ENCODE measurements at places on chromosomes 4 and X.

DNA sequence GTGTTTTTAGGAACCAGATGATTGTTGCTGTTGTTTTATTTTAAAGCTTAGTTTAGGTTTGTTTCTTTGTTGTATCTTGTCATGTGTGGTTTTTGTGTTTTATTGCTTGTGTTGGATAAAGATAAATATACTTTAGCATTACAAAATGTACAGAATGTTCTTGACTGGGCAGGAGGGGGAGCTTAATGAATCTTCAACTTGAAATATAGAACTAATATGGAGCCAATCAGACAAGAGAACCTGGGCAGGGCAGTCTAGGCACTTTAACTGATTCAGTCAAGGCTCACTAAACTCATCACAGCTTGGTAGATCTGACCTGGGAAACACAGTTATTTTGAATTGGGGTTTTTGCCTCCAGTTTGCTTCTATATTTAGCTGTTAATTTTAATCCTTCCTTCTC lies 304.2 kb downstream of the ARHGAP24 start:
- DNase-seq, result no peak

- no peak for DNase-seq
Observed at GRCh38 chr4:142405695-142406498, 440.2 kb downstream of the INPP4B start.

DNA sequence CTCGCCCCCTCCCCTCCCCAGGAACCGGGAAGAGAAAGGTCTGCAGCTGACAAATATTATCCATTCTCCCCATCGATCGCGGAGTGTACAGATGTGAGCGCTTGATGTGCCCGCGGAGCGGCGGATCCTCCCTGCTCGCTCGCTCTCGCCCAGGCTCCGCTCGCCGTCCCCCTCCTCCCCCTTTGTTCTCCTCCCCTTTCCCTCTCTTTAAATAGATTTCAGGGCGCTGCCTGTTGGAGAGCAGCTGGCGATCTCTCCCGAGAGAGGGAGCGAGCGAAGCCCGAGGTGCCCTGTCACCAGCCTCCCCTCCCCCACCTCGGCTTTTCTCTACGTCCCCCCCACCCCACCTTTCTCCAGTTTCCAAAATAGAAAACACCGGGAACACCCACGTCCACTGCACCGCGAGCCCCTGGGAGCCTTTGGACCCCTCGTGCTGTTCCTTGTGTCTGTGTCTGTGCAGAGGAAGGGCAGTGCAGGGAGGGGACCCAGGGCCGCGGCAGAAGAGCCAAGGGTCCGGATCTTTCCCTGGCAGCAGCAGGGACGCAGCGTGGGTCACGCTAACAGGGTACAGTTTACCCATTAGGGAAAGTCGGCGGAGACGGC lies 56.6 kb upstream of the BCOR start:
- no peak for DNase-seq

DNA sequence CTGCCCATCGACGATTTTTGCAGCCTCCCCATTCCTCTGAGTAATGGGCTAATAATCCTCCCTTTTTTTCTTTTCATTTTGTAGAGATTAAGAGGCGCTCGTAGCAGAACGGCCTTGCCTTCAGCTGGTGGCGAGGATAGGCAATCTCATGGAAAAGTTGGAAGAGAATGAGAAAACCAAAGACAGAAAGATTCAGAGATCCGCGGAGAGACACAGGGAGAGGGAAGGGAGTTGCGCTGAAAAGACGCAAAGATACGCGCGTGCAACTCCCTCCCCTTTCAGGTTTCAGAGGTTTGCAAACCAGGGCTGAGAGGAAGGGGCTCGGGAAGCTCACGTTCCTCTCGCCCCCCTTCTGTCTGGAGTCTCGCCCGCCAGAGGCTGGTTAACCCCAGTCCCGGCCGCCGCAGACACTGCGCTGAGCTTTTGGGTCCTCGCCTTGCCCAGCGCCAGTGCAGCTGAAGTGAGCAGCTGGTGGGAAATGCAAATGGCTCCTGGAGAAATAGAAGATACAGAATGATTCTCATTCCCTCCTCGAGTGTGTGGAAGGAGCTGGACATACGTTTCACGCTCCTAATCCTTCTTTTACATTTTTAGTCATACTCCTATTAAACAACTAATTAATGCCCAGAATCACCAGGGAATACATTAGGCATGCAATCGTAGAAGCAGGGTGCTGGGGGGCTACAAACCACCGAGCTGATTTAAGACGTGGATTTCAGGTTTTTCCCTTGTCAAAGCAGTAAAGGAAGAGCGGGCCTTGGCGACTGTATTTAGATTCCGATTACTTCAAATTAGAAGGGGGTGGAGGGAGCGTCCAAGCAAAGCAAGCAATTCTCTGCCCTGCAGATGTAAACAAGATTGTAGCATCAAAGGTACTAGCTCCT lies 16.6 kb upstream of the PITX2 start:
- no peak for DNase-seq

DNA sequence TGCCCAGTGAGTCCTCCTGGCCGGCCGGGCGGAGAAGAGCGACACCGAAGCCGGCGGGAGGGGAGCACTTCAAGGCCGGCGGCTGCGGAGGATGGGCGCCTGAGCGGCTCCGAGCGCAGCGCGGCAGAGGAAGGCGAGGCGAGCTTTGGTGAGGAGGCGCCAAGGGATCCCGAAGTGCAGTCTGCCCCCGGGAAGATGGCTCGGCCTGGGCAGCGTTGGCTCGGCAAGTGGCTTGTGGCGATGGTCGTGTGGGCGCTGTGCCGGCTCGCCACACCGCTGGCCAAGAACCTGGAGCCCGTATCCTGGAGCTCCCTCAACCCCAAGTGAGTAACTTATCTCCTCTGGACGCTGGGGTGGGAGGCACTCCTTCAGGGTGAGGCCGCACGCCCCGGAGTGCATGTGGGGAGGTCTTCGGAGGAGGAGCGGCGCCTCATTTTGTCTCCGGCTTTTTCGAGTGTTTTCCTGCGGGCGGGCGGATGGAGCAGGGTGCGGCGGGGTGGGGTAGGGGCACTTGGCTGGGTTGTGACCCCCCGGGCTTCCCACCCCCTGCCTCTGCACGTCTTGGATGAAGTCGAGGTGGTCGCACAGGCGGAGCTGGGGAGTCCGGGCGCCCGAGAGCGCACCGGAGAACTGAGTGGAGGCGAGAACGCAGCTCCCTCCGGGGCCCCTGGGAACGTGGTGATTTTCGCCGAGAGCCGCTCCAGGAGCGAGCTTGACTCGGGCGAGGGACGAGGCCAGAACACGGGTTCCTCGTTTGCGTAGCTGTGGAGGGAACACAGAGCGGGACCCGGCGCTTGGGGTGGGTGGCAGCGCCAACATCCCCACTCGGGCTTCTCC lies 979 bp downstream of the EFNB1 start:
- no peak for DNase-seq

GRCh38 chr4:32876546-32876945 lies 2156.4 kb downstream of the PCDH7 start:
- no peak for DNase-seq

DNA sequence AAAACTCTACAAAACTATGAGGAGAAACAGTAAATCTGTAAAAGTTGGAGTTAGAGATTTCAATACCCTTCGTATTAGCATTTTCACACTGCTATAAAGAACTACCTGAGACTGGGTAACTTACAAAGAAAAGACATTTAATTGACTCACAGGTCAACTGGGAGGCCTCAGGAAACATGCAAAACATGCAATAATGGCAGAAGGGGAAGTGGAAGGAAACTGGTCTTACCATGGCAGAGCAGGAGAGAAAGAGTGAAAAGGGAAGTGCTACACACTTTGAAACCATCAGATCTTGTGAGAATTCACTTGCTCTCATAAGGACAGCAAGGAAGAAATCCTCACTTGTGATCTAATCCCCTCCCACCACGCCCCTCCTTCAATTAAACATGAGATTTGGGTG lies 949.9 kb downstream of the TECRL start:
- no peak for DNase-seq

DNA sequence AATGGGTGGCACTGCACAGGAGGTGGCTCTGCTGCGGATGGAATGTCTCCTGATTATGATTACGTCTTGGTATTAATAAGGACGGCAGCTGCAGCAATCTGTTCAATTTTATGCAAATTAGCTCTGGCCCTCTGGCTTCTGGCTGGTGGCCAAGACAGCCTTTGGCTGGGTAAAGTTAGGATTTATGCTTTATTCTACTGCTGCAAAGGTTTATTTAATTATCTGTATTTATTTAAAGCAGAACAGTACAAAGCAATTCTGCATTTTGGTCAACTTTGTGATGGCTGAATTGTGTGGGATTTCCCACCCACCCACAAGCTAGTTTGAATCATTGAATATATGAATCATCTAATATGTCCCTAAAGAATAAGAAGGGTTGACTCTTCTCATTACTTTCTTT lies 745.6 kb upstream of the FAM241A start:
- DNase-seq, result no peak

DNA sequence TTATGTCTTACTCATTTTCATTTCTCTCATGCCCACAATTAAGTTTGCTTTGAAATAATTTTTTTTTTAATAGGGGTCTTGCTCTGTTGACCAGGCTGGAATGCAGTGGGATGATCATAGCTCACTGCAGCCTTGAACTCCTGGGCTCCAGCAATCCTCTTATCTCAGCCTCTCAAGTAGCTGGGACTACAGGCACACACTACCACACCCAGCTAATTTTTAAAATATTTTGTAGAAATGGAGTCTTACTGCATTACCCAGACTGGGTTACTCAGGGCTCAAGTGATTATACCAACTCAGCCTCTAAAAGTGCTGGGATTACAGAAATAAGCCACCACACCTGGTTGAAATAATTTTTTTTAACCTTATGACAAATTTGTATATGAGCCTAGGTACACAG lies 19.2 kb upstream of the MAB21L2 start:
- DNase-seq, result no peak

GRCh38 chrX:22247169-22247568 lies 25.5 kb upstream of the CBLL2 start:
- DNase-seq, result no peak

DNA sequence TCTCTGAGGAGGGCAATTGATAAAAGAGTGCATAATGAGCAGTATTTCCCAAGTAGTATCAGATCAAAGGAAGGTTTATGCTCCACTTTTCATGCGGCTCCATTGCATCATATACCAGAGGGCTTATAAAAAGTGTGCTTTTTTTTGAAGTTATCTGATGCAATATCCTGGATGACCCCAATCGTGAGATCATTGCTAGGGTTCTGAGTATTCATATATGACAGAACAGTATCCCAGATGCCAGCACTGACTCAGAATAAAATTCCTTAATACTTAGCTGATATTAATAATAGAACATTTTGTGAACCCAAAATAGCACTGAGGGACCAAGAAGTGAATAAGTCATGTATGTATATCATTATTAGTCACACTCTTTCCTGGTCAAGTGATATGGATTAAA lies 945.5 kb upstream of the AGA start:
- no peak for DNase-seq

GRCh38 chrX:50613846-50614245 lies 143.2 kb upstream of the DGKK start:
- DNase-seq, result no peak

DNA sequence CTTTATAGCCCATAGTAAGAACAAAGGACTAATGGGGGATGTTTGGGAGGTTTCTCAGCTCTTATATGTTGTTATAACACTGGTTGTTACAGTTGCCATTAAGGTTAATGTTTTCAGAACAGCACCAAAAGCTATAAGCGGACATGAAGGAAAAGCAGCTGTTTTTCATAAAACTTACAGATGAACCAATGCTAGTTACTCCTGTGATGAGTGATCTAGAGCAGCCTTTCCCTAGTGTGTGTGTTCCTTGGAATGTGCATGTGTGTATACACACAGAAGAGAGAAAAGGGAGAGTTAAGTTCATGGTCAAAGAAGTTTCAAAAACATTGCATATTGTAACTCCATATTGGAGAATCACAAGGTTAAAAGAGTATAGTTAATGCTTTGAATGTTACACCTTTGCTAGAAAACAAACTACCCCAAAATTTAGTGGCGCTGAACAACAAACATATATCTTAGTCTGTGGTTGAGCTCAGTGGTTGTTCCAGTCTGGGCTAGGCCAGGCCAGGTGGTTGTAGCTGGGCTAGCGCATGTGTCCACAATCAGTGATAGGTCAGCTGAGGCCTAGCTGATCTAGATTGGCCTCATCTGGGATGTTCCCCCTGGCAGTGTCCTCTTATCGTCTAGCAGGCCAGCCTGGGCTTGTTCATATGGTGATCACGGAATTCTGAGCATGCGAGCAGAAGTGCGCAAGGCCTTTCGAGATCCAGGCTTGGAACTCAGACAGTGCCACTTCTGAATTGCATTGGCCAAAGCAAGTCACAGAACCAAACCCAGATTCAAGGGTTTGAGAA lies 151.0 kb downstream of the NHS start:
- no peak for DNase-seq

DNA sequence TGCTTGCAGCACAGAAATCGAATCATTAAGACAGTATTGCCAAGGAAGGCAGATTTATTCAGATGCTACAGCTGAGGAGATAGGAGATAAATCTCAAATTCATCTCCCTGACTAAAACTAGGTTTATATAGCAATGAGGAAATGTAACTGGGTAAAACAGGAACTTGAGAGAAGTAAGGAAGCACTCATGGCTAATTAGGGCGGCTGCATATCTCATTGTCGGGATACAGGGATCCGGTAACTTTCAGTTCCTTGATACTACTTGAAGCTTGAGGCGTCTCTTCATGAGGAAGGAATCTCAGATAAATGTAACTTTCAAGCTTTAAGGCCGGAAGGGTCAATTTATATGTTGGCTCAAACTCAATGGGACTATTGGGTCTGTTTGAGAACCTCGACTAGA lies 129.2 kb upstream of the WDR1 start:
- no peak for DNase-seq

GRCh38 chr4:16869594-16870245 lies 28.7 kb downstream of the LDB2 start:
- no peak for DNase-seq

DNA sequence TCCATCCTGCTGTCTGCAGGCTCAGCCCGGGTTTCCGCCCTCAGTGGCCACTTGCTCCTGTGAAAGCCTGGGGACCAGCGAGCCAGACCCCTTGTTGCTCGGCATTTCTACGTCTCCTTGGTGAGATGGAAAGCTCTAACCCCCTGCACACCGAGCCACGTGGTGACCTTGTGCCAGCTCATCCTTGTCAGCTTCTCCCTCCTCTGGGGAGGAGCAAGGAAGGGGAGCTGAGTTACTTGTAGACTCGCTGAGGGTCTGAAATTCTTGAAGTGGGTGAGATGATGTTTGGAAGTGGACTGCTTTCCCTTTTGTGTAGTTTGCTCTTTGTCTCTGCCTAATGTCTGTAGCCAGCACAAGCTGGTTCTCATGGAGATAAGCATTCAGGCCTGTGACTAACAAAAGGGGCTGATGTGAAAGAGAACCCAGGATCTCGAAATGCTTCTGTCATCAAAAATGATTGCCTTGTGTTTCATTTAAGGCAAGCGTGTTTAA lies 29.3 kb downstream of the RGS12 start:
- DNase-seq, result no peak

DNA sequence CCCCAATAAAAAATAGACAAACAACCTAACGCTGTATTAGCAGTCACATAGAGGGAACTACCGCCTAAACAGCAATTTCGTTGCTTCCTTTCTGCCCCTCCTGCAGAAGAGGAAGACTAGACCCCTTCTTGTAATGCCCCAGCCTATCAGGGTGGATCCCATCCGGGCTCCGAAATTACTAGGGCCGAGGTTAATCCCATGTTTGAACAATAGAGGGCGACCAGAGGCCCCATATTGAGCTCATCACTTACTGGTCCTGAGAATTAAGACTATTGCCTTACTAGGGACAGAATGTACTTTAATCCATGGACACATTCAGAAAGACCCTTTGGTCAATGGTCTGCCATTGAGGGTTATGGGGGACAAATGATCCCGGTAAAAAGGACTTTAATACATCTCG lies 11.8 kb upstream of the ZNF630 start:
- peak; percentile 1 for DNase-seq

GRCh38 chrX:17441965-17442364 lies 67.0 kb downstream of the NHS start:
- DNase-seq, result no peak

- DNase-seq, result no peak
Observed at GRCh38 chr4:135508006-135508714, 1306.6 kb upstream of the PABPC4L start.

Data from stimulated activated CD4-positive, alpha-beta T cell treated with anti-CD3 and anti-CD28 coated beads, Interleukin-15, amount 100 ng/mL, for 1 hour (primary cell).